ENCODE measurements at places on chromosomes 5 and 9. TPM values are rescaled to one million over a fixed set of nuclear protein-coding genes. Genes with fewer than 3 reads are reported as not detected.

The DMGDH gene
- total RNA-seq = 1.8 TPM

The C9orf40 gene
- total RNA-seq = 6.6 TPM

The SIT1 gene
- not detected for total RNA-seq

The SLC38A9 gene
- 33.8 TPM for total RNA-seq

The PCDHGA9 gene
- total RNA-seq = 12.2 TPM

The BAAT gene
- 0.41 TPM for total RNA-seq

The KCNV2 gene
- total RNA-seq = not detected

The CHMP5 gene
- 69.5 TPM for total RNA-seq

The LECT2 gene
- not detected for total RNA-seq

The GFI1B gene
- 0.51 TPM for total RNA-seq

The CDH9 gene
- not detected for total RNA-seq
